Vagina (tissue), 2 donors: ENCODE measurements at places on chromosomes 3 and 15. TPM values are rescaled to one million over a fixed set of nuclear protein-coding genes. Genes with fewer than 3 reads are reported as not detected.

- no peak for DNase-seq
These were observed 16.7 kb downstream of the MCTP2 start for GRCh38 chr15:94247789-94248638.

DNA sequence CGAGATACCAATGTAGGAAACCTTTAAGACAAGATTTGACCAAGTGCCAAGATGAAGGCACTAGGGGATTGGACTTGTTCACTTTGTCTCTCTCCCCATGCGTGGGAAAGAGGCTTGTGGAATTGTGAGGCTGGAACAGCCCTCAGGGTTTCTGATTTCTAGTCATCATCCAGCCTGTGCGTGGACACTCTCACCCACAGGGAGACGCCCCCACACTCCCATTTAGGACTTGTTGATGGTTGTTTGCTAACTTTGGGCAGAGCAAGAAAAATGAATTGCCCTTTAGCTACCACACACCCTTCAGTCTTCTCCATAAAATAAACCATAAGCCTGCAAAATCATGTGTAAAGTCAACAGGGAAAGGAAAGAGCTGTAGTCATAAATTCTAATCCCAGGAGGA, 18.4 kb downstream of the ACKR2 start:
- no peak for DNase-seq

DNA sequence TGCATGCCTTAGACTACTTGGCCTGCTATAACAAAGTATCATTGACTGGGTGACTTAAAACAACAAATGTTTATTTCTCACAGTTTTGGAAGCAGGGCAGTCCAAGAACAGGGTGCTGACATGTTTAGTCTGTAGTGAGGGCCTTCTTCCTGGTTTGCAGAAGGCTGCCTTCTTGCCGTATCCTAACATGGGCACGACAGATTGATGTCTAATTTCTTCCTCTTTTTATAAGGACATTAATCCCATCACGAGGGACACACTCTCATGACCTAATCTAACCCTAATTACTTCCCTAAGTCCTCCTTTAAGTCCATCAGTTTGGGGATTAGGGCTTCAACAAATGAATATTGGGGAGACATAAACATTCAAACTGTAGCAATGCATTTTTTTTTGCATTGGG, 10.9 kb upstream of the GOLGA8B start:
- no peak for DNase-seq

DNA sequence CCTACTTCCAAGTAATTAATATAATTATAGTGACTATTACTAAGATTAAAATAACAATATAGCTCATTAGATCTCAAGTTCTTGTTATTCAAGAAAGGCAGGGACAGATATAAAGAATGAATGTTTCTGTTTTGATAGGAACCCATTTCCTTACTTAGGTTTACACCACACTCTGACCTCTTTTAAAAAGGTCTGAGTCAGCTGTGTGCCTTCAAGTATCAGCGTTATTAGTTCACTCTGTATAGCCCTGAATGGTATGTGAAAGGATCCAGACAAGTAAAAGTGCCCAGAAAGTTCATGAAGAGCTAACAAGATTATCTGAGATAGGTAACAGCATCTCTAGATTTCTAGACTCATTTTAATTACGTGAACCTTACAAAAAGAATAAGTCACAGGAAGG, 28.9 kb downstream of the PDCD10 start:
- DNase-seq: no peak

DNA sequence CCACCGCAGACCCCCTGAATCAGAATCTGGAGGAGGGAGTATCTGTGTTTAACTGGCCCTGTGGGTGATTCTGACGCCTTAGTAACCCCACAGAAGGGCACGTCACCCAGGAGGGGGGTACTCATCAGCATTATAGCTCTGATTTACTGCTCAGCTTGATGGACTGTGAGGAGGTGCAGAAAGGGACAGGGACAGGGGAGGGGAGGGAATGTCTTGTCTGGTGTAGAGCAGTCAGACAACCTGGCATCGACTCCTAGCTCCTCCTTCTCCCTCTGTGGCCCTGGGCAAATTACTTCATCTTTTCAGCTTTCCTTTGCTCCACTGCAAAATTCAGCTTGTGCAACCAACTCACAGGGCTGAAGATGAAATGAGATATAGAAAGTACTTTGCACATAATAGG, 42.3 kb upstream of the GLCE start:
- DNase-seq: no peak

DNA sequence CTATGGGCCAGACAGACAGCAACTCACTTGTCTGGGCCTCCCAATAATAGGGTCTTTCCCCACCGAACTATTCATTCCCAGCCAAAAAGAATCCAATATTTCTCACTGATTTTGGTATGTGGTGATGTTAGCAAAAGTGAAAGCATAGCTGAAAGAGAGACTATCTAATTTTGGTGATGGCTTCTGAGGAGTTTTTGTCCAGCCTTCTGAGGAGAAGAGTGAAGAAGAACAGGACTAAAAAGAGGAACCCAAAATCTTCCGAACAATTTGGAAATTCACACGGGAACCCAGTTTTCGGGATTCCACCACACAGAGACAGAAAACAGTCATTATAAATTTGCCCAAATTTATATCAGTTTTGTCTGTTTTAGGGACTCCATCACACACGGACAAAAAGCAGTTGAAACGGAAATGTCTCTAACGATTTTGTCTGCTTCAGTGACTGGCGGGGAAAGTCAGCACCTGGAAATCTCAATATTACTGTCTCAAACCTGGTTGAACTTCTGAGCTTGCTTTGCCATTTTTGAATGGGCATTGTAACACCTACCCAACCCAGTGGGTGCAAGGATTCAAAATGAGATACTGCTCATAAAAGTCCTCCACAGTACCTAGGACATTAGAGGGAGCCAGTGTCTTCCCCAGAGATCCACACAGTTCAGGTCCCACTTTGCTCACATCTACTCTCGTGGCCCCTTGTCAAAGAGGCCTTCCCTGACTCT, 9.1 kb downstream of the CD80 start:
- no peak for DNase-seq

DNA sequence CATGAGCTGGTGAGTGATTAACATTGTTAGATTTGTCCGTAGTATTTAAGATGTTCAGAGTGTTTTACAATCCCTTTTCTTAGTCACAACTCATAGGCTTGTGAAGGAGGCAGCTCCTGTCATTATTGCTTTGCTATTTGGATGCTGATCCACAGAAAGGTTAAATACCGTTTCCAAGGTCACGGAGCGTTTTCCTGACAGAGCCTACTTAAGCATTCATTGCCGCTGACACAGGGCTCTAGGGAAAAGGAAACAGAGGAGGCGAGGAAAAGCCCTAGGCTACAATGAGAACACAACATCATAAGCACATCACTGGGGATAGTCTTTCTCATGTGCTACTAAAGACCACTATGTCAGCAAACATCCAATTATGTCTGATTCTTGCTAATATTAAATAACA, 38.5 kb upstream of the CPB1 start:
- no peak for DNase-seq

- DNase-seq: no peak
These were observed 7.0 kb upstream of the OXTR start for GRCh38 chr3:8776406-8776805.

GRCh38 chr3:27985369-27986035, 255.9 kb upstream of the CMC1 start:
- no peak for DNase-seq

The SLC24A5 gene
- not detected for total RNA-seq

The GNAT1 gene
- not detected for total RNA-seq

DNA sequence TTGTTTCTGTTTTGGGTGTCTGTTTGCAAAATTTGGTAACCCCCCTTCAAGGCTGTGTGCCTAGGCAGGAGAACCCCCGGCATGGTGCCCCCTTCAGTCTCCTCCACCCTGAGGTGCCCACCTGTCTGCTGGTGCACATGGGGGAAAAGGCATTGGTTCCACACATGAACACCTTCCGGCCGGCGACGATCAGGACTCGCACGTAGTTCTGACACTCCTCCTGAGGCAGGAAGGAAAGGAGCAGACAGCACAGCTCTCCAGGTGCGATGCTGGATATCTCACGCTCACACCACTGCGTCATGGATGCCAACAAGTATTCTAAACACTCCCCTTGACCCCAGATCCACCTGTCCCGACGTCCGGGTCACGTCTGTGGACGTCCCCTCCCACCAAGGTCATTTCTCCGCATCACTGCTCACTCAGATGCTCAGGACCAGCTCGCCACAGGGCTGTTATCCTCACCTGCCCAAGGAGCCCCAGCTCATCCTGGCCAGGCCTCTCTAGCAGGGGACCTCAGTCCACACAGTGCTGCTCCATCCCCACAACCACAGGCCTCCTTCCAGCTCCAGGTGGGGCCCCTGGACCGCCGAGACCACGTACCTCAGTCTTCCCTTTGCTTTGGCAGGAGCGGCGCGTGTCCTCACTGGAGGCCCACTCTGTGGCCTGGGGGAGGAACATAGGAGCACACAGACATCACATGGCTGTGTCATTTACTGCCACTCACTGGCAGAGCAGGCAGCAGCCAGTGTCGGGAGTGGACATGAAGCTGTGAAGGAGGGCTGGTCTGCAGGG, 99.0 kb downstream of the SEMA5B start:
- no peak for DNase-seq

- DNase-seq: no peak
These were observed 245.5 kb upstream of the MDFIC2 start for GRCh38 chr3:70557976-70558375.

DNA sequence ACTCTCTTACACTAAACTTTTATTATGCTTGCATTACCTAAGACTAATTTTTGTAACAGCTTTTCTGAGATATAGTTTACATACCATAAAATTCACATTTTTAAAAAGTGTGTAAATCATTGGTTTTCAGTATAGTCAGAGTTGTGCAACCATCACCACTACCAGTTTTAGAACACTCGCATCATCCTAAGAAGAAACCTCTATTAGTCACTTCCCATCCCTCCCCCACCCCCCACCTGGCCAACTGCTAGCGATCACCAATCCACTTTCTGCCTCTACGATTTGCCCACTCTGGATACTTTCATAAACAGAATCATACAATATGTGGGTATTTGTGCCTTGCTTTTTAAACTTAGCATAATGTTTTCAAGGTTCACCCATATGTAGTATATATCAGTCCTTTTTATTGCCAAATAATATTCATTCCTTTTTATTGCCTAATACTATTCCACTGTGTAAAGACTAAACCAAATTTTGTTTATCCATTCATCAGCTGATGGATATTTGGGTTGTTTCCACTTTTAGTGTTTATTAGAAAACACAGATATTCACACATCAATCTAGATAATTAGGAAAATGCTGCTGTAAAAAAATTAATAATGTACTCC, 23.0 kb downstream of the UBP1 start:
- DNase-seq: no peak

DNA sequence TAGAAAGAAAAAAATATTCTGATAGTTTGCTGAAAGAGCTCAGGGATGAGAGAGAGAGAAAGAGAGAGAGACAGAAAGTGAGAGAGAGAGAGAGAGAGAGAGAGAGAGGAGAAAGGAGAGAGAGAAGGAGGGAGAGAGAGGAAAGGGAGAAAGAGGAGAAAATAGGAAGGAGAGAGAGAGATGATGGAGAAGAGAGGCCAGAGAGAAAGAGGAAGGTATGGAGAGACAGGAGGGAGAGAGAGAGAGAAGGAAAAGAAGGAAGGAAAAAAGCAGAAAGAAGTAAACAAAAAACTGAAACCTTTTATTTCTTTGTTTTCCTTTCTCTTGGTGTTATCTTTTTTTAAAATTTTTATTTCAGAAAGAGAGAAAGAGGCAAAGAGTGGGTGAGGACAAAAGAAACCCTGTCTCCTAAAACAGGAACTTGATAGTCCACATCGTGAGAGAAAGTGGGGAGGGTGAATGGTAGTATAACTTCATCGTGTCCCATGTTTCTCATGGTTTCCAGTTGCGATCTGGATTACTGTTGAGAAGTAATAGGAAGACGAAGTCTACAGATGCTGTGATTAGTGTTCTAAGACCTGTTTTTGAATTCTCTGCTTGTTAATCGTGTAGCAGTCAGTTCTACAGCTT, 279.7 kb downstream of the LPP start:
- DNase-seq: no peak

The ACTRT3 gene
- total RNA-seq: 1.7 TPM

DNA sequence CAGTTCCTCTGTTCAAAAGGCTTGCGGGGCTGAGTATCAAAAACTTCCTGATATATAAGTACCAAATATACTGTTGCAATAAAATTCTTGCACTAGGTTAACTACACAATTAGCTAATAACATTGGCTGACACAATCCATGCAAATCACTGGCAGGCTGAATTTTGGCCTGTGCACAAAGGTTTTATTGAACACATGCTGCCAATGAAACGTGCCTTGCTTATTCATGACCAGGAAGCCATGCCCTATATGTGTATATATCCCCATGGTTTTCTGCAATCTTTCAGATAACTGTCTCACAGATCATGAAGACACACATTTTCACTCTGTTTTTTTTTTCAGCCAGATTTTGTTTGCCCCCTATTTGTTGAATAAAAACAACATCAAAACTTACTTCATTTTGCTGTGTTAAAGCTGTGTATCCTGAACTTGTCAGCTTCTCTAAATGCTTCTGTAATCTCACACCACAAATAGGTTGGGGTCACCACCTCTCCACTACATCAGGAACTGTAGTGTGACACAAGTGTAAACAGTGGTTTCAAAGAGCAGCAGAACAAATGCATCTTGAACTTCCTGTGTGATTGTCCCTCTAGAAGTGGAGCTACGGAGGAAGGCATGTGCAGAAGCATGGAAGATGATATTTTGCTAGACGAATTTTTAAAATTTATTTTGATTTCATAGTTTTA, 920.7 kb upstream of the NR2F2 start:
- DNase-seq: no peak

The SPATA16 gene
- total RNA-seq: not detected

The RHCG gene
- total RNA-seq: 1,938 TPM

The ROPN1 gene
- total RNA-seq: not detected

The CEP152 gene
- 4.4 TPM for total RNA-seq

DNA sequence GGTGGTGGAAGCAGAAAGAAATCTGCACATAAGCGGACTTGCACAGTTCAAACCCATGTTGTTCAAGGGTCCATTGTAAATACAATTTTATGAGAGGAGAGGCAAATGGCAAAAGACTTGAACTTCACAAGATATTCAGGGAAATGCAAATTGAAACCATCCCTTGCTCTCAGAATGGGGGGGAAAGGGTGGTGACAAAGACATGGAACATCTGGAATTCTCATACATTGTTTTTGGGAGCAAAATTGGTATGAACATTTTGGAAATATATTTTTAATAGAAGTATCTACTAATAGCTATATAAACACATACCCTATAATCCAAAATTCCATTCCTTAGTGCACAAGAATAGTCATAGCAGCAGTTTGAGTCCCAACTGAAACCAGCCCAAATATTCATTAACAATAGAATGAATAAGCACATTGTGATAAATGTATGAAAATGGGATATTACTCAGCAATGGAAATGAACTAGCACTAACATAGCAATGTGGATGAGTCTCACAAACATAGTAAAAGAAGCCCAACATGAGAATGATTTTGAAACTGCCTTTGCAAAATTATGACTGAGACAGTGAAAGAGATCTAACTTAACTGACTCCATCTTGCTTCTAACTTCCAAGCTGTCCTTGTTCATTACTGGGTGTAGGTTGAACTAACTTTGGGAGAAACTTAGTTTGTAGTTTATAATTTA, 77.2 kb downstream of the CD200R1L start:
- DNase-seq: no peak

- no peak for DNase-seq
These were observed 534.2 kb downstream of the NSUN3 start for GRCh38 chr3:94596887-94597566.

The SLC25A20 gene
- 24.1 TPM for total RNA-seq

The DPPA4 gene
- total RNA-seq: not detected

- peak; percentile 62 for DNase-seq
These were observed 1.4 kb upstream of the IGDCC4 start for GRCh38 chr15:65423976-65424679.

- DNase-seq: no peak
These were observed 1.7 kb upstream of the RBP2 start for GRCh38 chr3:139477710-139478640.

- no peak for DNase-seq
These were observed 44.6 kb upstream of the LMCD1 start for GRCh38 chr3:8457039-8457438.
